CD8-positive, alpha-beta memory T cell (primary cell): ENCODE measurements at places on chromosomes 4 and X. TPM values are rescaled to one million over a fixed set of nuclear protein-coding genes. Genes with fewer than 3 reads are reported as not detected.

DNA sequence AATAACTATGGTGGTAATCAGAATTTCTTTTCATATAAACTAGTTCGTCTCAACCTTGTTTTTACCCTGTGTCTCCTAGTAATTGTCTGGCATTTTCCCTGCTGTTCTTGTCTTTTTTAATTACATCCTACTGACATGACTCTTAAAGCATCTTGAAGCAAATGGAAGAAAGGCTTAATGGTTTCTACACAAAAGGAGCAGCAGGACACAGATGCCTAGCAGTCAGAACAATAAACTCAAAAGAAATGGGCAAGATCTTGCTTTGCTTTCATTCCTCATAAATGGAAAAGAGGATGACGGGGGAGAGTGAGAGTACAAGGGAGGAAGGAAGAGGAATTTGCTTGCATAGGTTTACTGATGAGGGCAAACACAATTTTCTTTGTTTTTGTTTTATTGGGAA, 293.2 kb upstream of the EMCN start:
- no peak for DNase-seq

GRCh38 chr4:54818481-54818880, 160.7 kb downstream of the KIT start:
- DNase-seq, result no peak

DNA sequence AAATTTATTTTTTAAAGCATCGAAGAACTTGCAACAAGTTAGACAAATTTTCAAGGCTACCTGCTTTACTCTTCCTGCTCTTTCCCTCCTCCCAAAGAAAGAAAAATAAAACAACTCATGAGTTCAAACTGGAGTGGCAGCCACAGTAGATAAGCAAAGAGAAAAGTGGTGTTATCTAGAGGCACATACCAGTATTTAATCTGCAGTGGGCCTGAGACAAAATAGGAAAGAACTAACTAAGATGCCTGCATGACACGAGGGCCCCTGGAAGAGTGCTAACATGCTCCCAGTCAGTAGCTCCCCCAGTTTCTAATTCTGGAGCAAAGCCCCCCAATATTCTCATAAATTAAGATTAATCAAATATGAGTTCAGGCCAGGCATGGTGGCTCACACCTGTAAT, 7.9 kb downstream of the ARL9 start:
- DNase-seq, result no peak

- DNase-seq, result no peak
Observed at GRCh38 chr4:112167794-112168193, 22.5 kb downstream of the FAM241A start.

Gene GPR119
- not detected for total RNA-seq

GRCh38 chr4:158010361-158010760, 162.5 kb downstream of the GASK1B start:
- no peak for DNase-seq

Gene PABPC4L
- total RNA-seq, result not detected

DNA sequence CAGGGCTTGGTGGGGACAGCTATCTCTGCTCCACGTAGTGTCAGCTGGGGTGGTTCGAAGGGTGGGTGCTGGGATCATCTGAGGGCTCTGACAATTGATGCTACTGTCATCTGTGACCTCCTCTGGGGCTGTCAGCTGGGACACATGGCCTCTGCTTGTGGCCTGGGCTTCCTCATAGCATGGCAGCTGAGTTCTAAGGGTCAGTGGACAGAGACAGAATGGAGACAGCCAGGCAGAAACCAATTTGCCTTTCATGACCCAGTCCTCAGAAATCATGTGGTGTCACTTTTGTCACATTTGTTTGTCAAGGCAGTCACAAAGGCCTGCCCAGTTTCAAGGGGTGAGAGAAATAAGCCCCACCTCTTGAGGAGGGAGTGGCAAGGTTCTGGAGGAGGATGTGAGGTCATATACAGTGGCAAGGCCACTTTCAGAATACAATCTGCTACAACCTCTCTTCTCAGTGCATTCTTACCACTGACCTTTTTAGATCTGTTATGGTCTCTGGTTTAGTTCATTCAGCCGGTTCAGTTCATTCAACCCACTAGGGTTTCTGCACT, 103.6 kb upstream of the BCOR start:
- DNase-seq, result no peak

DNA sequence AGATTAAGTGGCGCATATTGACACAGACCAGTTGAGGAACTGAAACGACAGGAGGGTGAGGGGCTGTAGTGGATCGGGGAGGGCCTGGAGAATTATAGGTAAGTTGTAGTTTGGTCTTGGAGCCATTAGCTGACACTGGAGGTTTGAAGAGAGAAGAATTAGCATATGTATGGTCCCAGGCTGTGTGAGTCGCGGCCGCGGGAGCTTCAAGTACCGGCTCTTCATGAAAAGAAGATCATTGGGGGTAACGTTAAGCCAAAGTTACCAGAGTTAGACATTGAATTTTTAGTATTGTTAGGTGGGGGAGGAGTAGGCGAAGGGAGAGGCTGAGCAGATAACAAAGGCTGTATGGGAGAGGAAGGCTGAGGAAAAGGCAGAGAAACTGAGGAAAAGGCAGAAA, 56.5 kb downstream of the ZNF674 start:
- no peak for DNase-seq

GRCh38 chr4:144633215-144633614, 12.7 kb upstream of the HHIP start:
- DNase-seq, result no peak
